ENCODE measurements at places on chromosomes 11 and 22. TPM values are rescaled to one million over a fixed set of nuclear protein-coding genes. Genes with fewer than 3 reads are reported as not detected.

Gene DMC1
- 4.5 TPM for total RNA-seq

Gene KIF18A
- 4.9 TPM for total RNA-seq

Gene MICALL1
- 25.7 TPM for total RNA-seq

Gene KRTAP5-1
- not detected for total RNA-seq

Gene TTC36
- total RNA-seq = 2.4 TPM

Gene SAA1
- not detected for total RNA-seq

Gene MISFA
- 1.2 TPM for total RNA-seq

Measured in frontal cortex (tissue), 4 donors.